ENCODE measurements at places on chromosomes 3 and 15.
A peak's percentile ranks its signal among the peaks of the same experiment; 100 is the strongest.

DNA sequence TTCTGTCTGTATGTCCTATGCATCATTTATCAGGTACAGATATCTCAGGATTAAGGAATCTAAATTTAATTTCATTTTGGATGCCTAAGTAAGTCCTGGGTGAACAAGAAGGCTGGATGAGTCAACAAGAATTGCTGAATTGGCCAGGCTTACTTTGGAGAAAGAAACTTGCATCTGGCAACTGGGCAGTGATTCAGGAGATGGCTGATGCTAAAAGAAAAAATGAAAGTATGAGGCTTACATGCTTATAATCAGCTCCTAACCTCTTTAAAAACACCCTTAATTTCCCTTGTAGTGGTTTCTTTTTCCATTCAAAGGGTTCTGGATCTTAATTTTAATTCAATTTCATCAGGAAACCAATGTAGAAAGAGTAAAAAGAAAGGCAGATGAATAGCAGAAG, 228.8 kb upstream of the PEX5L start:
- no peak for DNase-seq

DNA sequence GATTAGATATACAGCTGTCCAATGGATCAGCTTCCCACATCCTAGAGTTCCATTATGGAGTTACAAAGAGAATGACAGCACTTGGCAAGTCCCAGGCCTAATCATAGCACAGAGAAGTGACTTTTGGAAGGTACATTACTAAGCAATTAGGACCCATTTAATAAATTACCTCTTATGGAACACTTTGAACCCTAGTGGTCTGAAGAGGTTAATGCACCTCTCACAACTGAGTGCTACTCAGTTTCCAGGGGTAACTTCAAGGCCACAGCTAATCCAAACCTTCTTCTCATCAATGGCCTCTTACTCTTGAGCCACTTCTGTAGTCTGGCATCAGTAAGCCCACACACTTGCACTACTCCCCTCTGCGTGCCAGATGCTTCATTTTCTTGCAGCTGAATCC, 34.9 kb upstream of the MEIS2 start:
- peak; percentile 68 for DNase-seq

- no peak for DNase-seq
Observed at GRCh38 chr3:143103652-143104051, 15.9 kb upstream of the CHST2 start.

DNA sequence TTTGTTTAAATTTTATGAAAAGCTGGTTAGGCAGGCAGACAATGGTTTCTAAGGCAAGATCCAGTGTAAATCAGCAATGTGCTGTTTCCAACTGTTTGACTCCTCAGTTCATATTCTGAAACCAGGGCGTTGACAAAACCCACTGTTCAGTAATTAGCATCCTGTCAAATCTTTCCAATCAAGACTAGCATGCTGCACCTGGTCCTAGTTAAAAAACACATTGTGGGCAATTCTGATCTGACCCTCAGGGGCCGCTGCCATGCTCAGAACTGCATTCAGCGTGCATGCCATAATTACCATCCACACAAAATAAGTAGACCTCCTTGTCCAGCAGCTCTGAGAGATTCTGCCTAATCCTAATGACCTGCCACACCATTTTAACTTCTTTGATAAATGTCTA, 20.9 kb upstream of the RBP1 start:
- DNase-seq, result no peak

GRCh38 chr15:80570553-80570952, 124.6 kb upstream of the ABHD17C start:
- no peak for DNase-seq

- no peak for DNase-seq
Observed at GRCh38 chr15:81011593-81011992, 10.9 kb downstream of the TLNRD1 start.

DNA sequence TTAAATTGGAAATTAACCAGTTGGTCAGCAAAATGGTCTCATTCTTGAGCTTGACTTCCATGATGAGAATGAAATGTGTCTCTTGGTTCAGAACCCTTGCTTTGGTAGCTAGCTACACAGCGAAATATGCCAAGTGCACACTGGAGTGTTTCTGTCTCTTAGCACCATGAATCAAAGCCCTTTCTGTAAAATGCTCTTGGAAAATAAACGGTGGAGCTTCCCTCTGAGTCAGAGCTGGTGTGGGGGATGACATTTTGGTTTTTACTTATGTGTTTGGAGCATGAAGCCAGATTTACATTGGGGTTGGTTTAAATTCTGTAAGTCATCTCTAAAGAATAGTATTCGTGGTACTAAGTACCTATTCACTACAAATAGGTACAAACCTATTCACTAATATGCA, 85.1 kb upstream of the NANOGP8 start:
- DNase-seq, result no peak

GRCh38 chr3:40658305-40658704, 133.5 kb downstream of the ZNF621 start:
- no peak for DNase-seq

DNA sequence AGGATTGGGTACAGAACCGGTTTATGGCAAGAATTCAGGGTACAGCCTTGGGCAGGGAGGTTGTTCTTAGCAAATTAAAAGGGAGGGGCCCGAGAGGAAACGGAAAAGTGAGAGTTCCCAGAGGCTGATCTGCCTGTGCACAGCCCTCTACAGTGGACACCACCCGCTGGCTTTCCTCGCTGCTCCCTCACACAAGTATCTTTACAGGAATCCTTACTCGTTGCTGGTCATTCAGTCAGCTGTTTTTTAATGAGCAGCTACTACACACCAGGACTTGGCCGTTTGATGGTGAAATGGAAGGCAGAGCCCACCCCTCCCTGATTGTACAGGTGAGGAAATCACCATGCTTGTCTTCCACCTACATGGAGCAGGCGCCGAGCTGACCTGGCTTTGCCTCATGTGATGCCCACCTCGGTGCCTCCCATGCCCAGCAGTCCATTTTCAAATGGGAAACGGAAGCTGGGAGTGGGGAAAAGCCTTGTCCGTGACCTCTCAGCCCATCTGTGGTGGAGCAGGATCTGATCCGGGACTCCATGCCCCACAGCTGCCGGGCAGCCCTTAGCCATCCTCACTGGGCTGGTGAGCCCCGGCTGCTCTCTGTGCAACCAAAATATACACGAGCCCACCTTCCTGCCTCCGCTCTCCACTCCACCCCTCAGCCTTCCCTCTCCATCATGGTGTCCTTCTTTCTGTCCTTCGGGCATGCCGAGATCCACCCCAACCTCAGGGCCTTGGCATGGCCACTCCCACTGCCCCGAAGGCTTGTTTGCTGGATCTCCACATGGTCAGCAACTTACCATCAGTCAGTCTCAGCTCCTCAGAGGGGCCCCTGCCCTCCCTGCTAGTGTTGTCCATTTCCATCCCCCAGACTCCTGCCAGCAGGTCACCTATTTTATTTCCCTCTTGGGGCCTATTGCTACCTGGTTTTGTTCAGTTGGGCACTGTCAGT, 33.3 kb upstream of the FGD5 start:
- no peak for DNase-seq

- DNase-seq, result no peak
Observed at GRCh38 chr3:166533740-166534139, 696.5 kb upstream of the BCHE start.

- DNase-seq, result no peak
Observed at GRCh38 chr15:42184736-42185135, 23.4 kb downstream of the VPS39 start.

- no peak for DNase-seq
Observed at GRCh38 chr3:194939949-194940770, 254.5 kb downstream of the FAM43A start.

GRCh38 chr15:68537097-68537496, 41.7 kb upstream of the CORO2B start:
- DNase-seq, result no peak

DNA sequence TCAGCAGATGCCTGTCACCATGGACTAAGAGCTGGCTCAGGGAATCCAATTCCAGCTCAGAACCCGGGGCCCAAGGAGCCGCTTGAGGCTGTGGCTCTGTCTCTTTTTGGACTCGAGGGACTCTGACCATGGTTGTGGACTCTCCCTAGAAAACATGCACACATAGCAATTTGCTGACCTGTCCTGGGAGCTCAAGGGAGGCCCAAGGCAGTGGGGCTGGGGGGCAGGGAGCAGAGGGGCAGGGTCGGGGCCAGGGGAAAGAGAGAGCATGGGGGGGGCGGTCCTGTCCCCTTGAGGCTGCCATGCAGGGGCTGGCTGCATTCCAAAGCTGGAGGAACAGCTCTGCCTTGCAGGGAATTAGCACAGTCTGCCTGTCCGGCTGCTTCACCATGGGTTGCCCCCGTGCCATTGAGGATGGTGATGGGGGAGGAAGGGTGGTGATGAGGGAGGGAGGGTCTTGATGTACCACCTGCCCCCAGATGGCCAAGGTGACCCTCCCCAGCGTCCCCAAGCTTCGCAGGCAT, 190.1 kb downstream of the GOLGA6L6 start:
- DNase-seq, result no peak

DNA sequence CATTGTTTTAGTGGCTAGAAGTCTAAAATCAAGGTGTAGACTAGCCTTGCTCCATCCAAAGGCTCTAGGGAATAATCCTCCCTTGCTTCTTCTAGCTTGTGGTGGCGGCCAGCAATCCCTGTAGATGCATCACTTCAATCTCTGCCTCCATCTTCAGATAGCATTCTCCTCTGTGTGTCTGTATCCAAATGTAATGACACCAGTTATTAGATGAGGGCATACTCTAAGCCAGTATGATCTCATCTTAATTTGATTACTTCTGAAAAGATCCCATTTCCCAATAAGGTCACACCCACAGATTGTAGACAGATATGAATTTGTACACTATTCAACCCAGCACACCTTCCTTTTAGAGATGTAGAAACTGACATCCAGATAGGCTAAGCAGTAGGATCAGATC, 334.5 kb upstream of the KCNMB2 start:
- no peak for DNase-seq

GRCh38 chr3:169634618-169635236, 28.8 kb downstream of the MECOM start:
- peak; percentile 72 for DNase-seq
